ENCODE measurements at places on chromosomes 5 and 9.

- DNase-seq: no peak
Measured at GRCh38 chr5:56664025-56664424, 151.3 kb upstream of the MAP3K1 start.

DNA sequence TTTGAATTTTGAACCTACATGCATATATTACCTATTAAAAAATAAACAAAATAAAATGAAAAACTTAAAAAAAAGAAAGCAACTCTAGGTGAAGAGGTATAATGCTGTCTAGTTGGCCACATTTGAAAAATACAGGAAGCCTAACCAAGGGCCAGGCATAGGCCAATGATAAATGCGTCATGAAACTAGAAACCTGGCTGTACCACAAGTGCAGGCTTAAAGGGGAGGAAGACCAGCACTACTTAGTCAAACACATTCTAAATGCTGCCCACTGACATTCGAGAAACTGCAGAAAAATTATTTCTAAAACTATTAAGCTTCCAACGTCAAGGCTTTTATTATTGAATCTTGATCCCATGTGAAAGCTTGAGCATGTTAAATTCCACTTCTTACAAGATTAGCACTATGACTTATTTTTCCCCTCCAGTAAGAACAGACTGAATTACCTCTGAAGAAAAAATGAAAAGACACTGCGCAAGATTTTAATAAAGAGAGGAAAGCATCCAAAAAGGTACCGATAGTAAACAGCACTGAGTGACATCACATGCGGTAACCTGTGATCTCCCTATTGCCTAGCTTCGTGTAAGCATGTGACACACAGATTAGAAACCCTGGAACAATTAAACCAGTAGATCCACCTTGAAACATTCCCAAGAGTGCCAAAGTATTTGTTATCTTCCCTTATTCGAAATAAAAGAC, 16.2 kb downstream of the CDC14B start:
- DNase-seq: no peak

DNA sequence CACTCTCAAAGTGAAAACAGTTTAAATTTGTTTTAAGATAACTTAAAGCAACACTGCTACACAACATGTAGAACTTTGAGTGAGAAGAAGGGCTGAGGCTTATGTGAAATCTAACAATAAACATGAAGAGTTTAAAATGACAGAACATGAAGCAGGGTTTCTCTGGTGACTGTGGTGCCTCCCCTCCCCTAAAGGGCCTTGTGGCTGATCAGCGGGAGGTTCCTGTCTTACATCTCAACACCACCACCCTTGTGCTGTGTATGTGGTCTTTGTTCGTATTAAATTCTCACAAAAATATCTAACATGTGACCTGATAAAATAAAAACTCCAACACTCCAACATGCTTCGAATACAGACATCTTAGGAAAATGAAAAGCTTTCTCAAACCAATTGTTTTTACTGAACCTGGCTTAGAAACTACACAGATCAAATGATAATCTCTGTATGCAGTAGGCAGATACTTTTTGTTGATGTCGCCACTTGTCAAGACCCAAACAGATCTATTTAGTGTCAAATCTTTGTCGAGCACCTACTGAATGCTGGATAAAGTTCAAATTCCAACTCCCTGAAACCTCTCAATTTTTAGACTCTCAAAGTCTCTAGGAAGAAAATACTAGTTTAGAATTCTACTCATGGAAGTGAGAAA, 9.9 kb upstream of the IQGAP2 start:
- DNase-seq: no peak

- no peak for DNase-seq
Measured at GRCh38 chr9:131273856-131274673, 2.2 kb downstream of the FAM78A start.

- no peak for DNase-seq
Measured at GRCh38 chr9:65405253-65405652, 120.2 kb upstream of the FOXD4L5 start.

GRCh38 chr5:40906351-40906751, 2.9 kb upstream of the C7 start:
- DNase-seq: no peak

DNA sequence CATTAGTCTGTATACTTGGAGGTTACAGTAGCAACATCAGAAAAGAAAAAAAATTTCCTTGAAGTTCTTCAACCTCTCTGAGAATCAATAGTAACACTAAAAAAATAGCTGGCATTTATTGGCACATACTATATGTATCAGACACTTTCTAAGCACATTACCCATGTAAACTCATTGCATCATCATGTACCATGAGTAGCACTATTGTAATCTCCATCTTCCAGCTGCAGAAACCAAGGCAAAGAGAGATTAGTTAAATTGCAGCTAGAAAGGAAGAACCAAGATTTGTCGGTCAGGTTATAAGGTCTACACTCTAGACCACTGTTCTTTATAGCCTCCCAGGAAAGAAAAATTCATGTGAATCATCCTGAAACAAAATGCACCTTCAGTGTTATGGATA, 31.4 kb upstream of the RAB3C start:
- no peak for DNase-seq

DNA sequence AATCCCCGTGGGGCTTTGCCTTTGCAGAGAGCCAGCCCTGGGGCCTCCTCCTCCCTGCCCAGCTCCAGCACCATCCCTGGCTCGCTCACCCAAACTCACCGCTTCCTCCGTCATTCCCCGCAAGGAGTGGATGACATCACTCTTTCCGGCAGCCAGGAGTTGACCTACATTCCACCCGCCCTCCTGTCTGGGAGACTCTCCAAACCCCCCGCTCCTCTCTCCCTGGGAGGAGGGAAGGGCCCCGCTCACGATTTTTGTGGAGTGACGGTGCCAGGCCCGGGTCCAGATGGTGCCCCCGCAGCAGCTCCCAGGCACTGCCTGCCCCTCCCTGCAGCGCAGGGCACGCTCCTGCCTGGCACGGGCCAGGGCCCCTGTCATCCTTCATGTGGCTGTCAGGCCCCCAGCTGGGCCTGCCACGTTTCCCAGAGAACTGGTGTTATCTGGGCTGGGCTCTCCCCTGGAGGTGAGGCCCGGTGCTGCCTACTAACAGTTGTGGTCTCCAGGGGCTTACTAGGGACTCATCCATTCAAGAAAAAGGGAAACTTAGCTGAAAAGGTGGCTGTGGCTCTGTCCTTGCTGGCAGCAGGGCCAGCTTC, 52.3 kb downstream of the NTNG2 start:
- DNase-seq: peak; percentile 82

DNA sequence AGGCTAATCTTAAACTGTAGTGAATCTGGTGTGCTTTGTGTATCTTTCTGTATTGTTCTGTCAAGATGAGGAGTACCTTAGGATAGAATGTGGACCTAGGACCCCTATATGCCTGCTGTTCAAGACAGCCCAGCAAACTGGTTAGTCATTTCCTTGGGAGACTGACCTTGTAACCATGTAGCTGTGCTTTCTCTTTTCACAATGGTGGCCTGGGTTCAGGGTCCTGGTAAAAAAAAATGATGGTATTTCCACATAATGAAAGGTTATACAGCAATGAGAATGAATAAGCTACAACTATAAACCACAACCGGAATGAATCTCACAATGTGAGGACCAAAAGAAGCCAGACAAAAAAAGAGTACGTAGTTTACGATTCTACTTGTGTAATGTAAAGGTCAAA, 36.4 kb upstream of the F2RL1 start:
- DNase-seq: no peak

DNA sequence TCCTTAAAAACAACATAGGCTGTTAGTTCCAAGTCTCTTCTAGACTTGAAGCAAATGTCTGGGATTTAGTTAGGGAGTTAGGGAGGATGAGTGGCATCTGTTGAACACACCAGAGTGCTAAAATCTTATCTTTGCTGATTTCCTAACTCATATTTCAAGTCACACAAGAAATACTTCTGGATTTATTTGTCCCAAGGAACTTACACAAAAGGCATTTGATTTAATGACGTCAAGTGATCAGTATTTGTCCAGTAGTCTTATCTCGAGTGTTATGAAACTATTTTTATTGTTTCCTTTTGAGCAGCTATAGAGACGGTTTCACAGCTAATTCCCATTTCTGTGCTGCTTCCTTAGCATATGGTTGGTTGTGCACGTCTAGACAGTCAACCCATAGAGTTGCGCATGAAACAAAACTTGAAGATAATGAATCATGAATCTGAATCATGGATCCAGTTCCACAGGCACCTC, 140.5 kb upstream of the TUT7 start:
- no peak for DNase-seq

DNA sequence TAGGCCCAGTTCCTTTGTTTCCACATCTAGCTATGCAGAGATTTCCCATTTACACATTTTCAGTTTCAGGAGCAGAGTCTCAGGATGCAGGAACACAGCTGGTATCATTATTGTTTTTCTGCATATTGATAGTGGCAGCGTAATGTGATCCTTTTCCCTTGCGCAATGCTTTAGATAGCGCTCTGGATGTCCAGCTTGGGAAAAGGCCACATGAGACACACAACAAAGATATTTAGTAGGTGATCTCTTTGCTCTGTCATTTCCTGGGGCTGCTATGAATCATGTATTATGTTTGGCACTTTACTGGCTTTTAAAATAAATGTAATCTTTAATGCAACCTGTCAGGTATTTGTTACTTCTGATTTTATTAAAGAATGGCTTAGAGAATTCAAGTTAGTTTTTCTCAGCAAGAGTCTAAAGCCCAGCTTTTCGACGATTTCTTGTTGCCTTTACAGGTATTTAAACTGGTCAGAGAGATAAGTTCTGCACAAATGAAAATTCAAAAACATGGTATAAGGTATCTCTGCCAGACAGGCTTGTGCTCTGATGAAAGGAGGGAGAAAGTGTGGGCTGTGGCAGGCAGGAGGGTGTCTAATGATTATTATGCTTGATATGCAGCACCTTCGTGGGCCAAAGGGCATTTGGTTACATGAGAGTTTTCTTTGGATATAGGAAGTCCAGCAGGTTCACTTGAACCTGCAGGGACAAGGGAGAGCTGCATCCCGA, 42.2 kb downstream of the PTTG1 start:
- DNase-seq: no peak

- no peak for DNase-seq
Measured at GRCh38 chr9:127300886-127301447, 36.4 kb downstream of the GARNL3 start.

DNA sequence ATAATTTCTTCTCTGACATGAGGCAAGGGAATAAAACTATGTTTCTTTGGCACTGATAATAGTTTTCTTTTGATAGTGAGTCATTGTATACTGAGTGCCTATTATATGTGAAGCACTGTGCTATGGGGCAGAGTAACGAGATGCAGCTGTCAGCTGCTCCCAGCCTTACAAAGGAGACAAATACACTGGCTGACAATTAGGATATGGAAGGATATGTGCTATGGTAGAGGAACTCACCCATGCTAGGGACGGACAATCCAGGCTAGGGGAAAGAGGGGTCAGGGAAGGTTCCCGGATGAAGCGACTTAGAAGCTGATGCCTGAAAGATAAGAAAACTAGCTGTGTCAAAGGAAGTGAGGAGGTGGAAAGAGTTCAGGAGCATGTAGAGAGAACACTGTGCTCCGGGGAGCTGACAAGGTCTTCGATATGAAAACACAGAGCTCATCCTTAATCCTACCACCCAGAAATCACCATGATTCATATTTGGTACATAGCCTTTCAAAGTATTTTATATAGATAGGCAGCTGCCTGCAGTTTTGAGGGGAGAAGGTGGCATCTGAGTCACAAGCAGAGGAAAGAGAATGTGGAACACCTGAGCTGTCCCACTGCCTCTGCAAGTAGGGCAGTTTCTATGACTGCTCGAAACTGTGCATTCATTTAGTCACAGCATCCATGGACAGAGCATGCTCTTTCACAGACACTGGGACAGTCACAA, 12.1 kb downstream of the BSPRY start:
- no peak for DNase-seq

GRCh38 chr5:140345919-140346347, 470 bp downstream of the HBEGF start:
- DNase-seq: no peak

GRCh38 chr9:127360829-127361228, 36.1 kb upstream of the SLC2A8 start:
- no peak for DNase-seq

DNA sequence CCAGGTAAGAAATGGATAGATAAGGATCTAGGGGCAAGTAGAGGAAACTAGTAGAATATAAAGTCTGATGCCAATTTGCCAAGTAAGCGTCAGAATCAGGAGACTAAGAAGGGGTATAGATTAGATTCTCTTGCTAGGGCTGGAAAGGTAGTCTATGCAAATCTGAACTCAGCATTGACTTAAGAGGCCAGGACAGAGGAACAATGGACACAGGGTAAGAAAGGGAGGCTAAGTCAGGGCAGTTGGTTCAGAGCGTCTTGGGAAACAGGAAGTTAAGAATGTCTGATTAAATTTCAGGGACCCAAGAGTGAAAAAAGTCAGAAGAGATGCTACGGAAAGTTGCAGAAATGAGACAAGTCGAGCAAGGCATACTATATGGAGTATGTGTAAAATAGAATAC, 263.2 kb upstream of the HAPLN1 start:
- no peak for DNase-seq

DNA sequence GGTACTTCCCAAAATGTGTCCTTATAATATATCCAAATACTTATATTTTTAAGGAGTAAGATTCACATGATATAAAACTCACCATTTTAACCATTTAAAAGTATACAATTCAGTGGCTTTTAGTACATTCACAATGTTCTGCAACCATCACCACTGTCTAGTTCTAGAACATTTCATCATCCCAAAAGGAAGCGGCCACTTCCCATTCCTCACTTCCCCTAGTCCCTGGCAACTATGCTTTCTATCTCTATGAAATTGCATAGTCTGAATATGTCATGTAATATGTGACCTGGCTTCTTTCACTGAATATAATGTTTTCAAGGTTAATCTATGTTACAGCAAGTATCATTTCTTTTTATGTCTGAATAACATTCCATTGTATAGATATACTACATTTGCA, 615.1 kb upstream of the SGCD start:
- DNase-seq: no peak

DNA sequence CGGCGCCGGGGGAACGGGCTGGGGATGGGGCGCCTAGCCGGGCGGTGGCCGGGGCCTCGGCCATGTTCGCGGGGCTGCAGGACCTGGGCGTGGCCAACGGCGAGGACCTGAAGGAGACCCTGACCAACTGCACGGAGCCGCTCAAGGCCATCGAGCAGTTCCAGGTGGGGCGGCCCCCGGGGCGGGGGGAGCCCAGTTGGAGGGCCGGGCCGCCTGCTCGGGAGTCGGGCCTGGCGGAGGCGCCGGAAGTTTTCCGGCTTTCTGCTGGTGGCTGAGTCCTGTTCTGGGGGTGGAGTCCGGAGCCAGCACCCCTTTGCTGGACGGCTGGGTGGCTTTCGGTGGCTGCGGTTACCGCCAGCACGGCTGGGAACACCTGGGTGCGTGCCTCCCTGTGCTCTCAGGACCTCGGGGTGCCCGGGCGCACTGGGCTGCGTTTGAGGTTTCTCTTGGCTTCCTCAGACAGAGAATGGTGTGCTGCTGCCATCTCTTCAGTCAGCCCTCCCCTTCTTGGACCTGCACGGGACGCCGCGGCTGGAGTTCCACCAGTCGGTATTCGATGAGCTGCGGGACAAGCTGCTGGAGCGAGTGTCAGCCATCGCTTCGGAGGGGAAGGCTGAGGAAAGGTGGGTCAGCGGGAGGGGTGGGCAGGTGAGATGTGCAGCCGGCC, 454 bp downstream of the NELFB start:
- DNase-seq: no peak

Measured in ascending aorta (tissue), 2 donors.